ENCODE measurements at places on chromosomes 2 and 18.

GRCh38 chr18:71038196-71038595 lies 749.4 kb downstream of the SOCS6 start:
- no peak for DNase-seq

- DNase-seq, result no peak
Observed at GRCh38 chr18:57527556-57528229, 58.8 kb downstream of the FECH start.

DNA sequence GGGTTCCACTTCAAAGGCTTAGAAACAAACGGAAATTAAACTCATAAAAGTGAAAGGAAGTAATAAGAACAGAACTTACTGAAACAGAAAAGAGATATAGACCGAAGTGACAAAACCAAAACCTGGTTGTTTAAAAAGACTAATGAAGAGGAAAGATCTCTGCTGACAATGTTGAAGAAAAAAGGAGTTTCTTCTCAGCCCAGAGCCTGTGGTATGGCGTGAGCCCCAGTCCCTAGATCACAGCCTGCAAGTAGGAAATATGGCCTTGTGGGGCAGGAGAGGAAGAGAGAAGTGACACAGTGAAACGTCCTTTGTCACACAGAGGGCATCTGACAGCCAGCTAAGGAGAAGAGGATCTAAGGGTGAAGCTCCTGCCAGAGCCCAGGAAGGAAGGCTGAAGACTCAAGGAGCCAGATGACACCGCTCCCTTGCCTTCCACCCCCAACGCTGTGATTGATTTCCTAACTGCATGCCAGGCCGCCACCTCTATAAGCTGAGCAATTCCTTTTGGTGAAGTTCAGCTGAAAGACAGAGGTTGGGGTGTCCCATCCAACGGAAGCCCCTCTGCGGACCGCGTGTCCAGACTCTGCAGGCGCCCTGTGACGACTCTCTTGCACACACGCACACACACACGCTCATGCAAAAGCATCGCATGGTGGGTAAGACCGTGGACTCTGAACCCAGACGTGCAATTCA lies 141.1 kb downstream of the HDAC4 start:
- peak; percentile 15 for DNase-seq

DNA sequence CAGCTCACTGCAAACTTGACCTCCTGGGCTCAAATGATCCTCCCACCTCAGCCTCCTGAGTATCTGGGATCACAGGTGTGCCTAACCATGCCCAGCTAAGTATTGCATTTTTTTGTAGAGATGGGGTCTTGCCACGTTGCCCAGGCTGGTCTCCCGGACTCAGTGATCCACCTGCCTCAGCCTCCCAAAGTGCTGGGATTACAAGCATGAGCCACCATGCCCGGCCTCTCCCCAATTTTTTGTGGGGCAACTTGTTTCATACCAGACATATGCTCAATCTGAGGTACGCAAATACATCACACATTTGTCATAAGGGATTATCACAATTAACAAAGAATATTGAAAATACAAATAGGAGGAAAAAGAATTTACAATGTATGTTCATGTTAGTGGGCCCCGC lies 27.7 kb downstream of the LGALSL start:
- DNase-seq, result no peak

- no peak for DNase-seq
Observed at GRCh38 chr18:62933261-62933887, 218.0 kb downstream of the PHLPP1 start.

DNA sequence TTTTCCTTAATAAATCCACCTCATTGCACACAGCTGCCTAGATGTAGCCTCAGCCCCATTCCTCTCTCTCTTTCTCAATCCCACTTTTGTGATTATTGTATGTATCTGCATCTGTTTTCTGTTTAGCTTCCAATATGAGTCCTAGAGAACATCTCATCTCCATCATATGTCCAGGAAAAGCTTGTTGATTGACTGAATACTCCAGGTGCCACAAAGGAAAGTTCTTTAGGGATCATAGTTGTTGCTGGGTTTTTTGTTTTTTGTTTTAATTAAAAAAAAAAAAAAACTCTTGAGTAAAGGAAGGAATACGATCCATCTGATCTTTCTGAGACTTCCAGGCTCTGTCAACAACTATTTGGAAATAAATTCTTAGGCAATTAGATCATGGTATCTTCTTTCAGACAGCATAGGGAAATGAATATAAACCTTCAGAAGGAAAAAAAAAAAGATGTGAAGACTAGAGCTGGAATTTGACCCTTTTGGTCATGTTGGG lies 42.5 kb downstream of the KIAA2012 start:
- no peak for DNase-seq

- no peak for DNase-seq
Observed at GRCh38 chr2:144598906-144599305, 79.0 kb upstream of the ZEB2 start.

DNA sequence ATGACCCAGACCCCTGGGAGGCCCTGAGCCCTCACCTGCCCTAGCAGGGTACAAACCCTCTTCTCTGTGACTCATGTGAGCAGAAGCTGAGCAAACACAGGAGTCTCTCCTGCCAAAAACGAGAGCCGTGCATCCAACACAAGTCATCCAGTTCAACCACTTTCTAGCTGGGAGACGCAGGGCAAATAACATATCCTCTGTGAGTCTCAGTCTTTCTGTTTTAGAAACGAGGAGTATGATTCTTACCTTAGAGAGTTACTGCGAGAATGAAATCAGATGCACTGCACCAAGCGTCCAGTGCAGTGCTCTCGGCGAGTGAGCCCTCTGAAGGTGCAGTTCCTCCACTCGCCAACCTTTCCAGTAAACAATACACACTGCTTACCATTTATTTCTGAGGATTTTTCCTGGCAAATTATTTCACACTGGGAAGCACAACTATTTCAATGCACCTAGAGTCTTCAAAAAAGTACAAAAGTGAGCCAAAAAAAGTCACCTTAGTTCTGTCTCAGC lies 331.8 kb upstream of the MYT1L start:
- DNase-seq, result no peak

GRCh38 chr2:75657798-75658197 lies 11.2 kb downstream of the MRPL19 start:
- no peak for DNase-seq

GRCh38 chr2:156452971-156453370 lies 16.8 kb downstream of the GPD2 start:
- DNase-seq, result no peak

DNA sequence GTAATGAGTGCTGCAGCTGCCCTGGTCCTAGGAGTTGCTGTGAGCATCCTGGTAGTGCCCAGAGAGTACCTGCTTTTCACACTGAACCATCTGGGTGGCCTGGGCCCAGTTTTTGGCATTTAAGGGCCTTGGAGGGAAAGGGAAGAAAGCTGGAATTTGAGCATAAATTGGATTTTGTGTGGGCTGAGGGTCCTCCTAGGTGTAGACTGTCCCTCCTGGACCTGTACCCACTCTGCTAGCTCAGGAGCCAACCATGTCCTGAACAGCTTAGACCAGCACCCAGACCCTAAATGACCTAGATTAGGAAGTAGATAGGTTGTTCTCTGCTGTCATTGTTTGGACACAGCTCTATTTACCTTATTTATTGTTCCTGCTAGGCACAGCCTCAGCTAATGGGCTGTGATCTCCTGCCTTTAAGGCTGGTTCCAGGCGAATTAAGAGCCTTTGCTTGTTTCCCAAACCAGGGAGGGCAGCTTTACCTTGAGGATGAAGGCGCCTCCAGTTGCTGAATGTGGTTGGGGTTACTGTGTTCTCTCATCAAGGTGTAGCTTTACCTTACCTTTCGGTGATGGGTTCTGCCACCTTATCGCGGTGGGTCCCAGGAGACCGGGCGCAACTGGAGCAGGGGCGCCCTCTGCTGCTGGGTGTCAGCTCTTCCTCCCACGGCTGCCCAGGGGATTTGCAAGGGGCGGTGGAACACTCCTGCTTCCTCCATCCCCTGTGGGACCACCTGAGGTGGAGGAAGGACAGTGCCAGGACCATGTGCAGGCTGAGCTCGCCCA lies 34.4 kb downstream of the ITGA6 start:
- DNase-seq, result peak; percentile 60

All from femur (tissue), 1 donor.